Panc1 (cell line): ENCODE measurements at places on chromosomes 16 and 17.

DNA sequence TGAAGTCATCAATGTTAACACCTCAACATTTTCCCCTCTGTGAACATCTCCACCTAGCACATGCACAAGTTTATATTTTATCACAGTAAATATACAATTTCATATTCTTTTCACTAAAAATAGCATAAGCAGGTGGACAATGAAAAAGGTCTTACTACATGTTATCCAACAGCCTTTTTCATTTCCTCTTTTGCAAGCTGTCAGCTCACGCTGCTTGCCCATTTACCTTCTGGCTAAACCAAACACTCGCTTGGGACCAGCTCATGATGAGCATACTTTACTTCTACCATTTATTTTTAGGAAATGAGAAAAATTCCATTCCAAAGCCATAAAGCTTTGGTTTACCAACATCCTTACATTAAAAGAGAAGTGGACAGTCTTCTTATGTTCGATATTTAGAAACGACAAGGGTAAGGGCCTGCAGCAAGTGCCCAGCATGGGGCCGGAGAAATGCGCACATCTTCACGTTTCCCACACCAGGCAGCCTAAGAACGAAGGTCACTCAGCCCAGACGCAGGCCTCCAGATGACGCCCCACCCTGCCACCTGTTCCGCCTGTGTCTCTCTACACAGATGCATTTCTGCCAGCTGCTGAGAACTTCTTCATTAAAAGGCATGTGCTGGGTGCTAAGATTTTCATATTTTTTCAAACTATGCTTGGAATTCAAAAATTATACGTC, 13.9 kb downstream of the SNN start:
- DNase-seq = no peak

DNA sequence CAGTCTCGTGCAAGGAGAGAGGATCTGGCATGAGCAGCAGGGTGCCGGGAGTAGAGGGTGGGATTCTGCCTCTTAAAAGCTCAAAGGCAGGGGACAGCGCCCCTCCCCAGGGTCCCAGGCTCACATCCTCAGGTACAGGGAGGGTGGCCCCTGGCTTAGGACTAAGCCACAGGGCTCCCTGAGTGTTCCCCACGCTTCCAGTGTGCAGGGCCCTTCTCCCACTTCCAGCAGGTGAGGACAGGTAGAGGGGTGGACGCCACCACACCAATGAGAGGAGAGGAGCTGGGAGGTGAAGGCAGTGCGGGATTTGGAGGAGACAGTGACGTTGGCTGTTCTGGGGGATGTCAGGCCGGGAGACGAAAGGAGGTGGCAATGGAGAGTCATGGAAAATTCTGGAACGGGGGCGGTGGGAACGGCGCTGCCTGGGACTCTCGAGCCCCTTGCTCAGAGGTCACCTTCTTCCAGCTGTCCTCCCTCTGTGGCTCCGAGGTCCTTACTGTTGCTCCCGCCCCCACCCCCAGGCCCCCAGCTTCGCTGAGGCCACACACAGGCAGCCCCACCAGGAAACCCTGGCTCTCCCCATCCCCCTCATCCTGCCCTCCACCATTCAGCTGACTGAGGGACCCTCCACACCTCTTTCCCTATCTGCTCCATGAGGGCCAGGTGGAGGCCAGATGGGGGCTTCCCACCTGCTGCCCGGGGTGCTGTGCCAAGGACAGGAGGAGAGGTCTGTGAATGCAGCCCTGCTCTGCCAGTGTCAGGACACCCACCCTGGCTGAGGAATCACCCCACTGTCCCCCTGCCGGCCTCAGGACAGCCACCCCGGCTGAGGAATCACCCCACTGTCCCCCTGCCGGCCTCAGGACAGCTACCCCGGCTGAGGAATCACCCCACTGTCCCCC, 57.7 kb upstream of the ACSF3 start:
- no peak for DNase-seq

DNA sequence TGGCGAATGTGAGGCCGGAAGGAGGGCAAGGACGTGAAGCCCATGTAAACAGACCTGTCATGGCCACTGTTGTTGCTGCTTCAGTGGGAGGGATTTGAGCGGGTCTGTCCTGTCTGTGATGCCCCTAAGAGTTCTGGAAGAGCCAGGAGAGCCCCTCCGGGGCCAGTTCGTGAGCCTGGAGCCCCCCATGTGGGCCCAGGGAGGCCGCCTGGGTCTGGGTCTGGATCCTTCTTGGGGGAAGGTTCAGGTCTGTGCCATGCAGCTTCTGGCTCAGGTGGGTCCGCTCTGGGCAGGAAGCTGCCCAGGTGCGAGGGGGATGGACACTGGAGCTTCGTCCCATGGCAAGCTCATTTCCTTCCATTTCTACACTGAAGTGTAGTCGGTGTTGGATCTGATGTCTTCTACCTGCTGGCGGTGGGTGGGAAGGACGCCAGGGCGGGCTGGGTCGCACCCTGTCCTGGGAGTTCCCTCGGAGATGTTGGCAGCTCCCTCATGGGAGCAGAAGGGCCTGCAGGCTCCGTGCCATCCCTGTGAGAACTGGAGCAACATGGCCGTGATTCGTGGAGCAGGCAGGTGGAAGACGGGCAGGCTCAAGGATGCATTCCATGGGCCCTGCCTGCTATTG, 11.2 kb upstream of the WFIKKN1 start:
- no peak for DNase-seq

DNA sequence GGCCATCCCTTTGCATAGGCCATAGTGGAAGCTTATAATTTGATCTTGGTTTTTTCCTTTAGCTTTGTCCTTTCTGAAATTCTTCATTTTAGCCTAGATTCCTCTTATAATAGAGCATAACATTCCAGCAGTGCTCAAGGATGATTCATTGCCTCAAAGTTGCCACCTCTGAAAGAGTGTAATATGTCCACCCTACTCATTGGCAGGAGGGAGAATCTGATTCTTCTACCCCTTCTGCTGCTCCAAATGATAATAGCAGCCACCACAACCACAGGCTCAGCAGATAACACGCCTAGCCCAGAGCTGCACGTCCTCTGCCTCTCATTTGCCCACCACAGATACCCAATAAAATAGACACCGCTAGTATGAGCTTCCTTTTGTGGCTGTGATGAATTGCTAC, 337.4 kb upstream of the HSBP1 start:
- no peak for DNase-seq
